ENCODE measurements at places on chromosomes 11 and 22. TPM values are rescaled to one million over a fixed set of nuclear protein-coding genes. Genes with fewer than 3 reads are reported as not detected.

The RRM1 gene
- total RNA-seq: 58.5 TPM

The OR4D5 gene
- 0.52 TPM for total RNA-seq

The ME3 gene
- total RNA-seq: 16.7 TPM

The DNAJB13 gene
- not detected for total RNA-seq

The IL10RA gene
- 8.9 TPM for total RNA-seq

The PC gene
- total RNA-seq: 45.9 TPM

The CDPF1 gene
- 14.6 TPM for total RNA-seq

The OR8D1 gene
- under 0.01 TPM for total RNA-seq

The FGF4 gene
- total RNA-seq: 1.6 TPM

The GTSE1 gene
- 3.1 TPM for total RNA-seq

The SPTBN2 gene
- 11.5 TPM for total RNA-seq

The LRRC32 gene
- total RNA-seq: 6.3 TPM

The MGAT3 gene
- total RNA-seq: 2.1 TPM

The YPEL1 gene
- 20.4 TPM for total RNA-seq

The OR2D2 gene
- not detected for total RNA-seq

The MN1 gene
- 2.6 TPM for total RNA-seq

The MS4A6E gene
- total RNA-seq: not detected

The IGLL1 gene
- total RNA-seq: not detected

The CBX7 gene
- 4.7 TPM for total RNA-seq

The CCDC87 gene
- not detected for total RNA-seq

The BTG4 gene
- total RNA-seq: not detected

The FGF3 gene
- total RNA-seq: not detected

The DYNC2H1 gene
- total RNA-seq: 46.4 TPM

The KCNQ1OT1 gene
- 6.8 TPM for total RNA-seq

The ABCC8 gene
- total RNA-seq: 3.7 TPM

The UCP3 gene
- 1.6 TPM for total RNA-seq

The BRSK2 gene
- 1.0 TPM for total RNA-seq

The KDELR3 gene
- 32.9 TPM for total RNA-seq

The MYO7A gene
- total RNA-seq: 6.3 TPM

The LRRC56 gene
- under 0.01 TPM for total RNA-seq

The KCNJ11 gene
- 28.2 TPM for total RNA-seq

The RFPL2 gene
- total RNA-seq: not detected

The CDC45 gene
- total RNA-seq: 3.1 TPM

The KMT5B gene
- total RNA-seq: 39.7 TPM

The TP53I11 gene
- 6.8 TPM for total RNA-seq

The TRPM5 gene
- under 0.01 TPM for total RNA-seq

The CSF2RB gene
- total RNA-seq: 2.6 TPM

The SCN3B gene
- total RNA-seq: 8.9 TPM

The MS4A15 gene
- not detected for total RNA-seq

The CDCA5 gene
- total RNA-seq: 1.0 TPM

The DERL3 gene
- total RNA-seq: 1.0 TPM

The BLID gene
- total RNA-seq: 0.52 TPM

The OSBPL5 gene
- total RNA-seq: 19.3 TPM

The MS4A5 gene
- not detected for total RNA-seq

The FXYD2 gene
- total RNA-seq: 1.0 TPM

The IRF7 gene
- total RNA-seq: 6.8 TPM

The EHF gene
- not detected for total RNA-seq

The KRTAP5-9 gene
- total RNA-seq: not detected

The INPP5J gene
- not detected for total RNA-seq

The SOX6 gene
- 50.1 TPM for total RNA-seq

The NOX4 gene
- 5.2 TPM for total RNA-seq

The FAM180B gene
- total RNA-seq: 2.1 TPM

The ROBO4 gene
- 14.1 TPM for total RNA-seq

The POU2AF2 gene
- total RNA-seq: not detected

The TXNRD2 gene
- total RNA-seq: 13.6 TPM

The NCF4 gene
- total RNA-seq: 6.8 TPM

The KCNJ1 gene
- total RNA-seq: not detected

The CSTF3 gene
- total RNA-seq: 50.6 TPM

The SHANK2 gene
- 2.6 TPM for total RNA-seq
